ENCODE measurements at places on chromosomes 16 and 17.

GRCh38 chr16:73996624-73997339, 299.8 kb upstream of the PSMD7 start:
- DNase-seq: no peak

DNA sequence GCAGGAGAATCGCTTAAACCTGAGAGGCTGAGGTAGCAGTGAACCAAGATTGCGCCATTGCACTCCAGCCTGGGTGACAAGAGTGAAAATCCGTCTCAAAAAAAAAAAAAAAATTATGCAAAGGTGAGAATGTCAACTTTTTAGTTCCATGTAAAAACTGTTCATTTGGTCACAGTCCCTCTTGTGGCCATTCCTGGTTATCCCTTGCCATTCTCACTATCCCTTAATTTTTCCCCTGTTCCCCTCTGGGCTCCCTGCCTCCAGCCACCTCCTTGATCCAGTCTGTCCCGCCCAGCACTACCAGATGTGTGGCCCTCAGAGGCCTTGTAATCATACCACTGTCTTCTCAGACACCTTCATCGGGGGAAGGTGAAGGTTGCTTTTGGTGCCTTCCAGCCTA, 23.4 kb downstream of the DCAF7 start:
- DNase-seq: no peak

GRCh38 chr17:8665684-8666083, 35.2 kb upstream of the MYH10 start:
- no peak for DNase-seq

GRCh38 chr16:73743665-73744496, 552.7 kb upstream of the PSMD7 start:
- no peak for DNase-seq

- no peak for DNase-seq
Measured at GRCh38 chr17:6567528-6568183, 11.3 kb upstream of the PITPNM3 start.

DNA sequence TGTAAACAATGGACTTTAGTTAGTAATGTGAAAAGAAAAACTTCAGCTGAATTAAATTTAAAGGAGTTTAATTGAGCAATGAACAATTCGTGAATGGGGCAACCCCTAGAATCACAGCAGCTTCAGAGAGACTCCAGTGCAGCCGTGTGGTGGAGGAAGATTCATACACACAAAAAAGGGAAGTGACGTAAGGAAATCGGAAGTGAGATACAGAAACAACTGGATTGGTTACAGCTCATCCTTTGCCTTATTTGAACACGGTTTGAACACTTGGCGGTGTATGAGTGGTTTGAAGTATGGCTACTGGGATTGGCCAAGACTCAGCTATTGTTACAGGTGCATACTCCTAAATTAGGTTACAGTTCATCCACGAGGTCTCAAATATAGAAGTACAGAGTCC, 460.4 kb upstream of the ASIC2 start:
- no peak for DNase-seq

All from CD4-positive, alpha-beta T cell treated with Interleukin-4 for 4 hours (primary cell).